ENCODE measurements at places on chromosomes 6 and 20.

GRCh38 chr6:72283571-72283970 is 338.3 kb upstream of the KCNQ5 start:
- DNase-seq, result no peak

DNA sequence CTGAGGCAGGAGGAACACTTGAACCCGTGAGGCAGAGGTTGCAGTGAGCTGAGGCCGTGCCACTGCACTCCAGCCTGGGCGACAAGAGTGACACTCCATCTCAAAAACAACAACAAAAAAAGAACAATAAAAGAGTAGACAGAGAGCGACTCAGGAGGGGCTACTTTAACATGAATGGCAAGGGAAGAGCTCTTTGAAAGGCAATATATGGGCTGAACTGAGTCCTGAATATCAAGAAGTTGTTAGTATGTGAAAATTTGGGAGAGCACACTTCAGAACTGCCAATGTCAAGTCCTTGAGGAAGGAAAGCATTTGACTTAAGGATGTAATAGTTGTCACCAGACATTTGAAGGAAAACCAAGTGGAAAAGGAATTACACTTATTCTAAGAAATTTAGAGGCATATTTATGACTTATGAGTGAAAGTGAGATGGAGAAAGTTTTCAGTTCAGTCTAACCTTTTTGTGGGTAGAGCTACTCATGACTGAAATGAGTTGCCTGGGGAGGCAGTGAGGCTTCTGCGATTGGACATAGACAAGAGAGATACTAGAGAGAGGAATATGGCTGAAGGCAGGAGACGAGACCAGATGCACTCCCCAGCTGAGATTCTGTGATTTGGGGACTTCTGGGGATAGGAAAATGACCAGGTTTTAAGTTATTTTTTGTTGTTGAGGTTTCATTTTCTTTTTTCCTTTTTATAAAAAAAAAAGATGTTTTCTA is 48.6 kb upstream of the SLC16A10 start:
- no peak for DNase-seq

DNA sequence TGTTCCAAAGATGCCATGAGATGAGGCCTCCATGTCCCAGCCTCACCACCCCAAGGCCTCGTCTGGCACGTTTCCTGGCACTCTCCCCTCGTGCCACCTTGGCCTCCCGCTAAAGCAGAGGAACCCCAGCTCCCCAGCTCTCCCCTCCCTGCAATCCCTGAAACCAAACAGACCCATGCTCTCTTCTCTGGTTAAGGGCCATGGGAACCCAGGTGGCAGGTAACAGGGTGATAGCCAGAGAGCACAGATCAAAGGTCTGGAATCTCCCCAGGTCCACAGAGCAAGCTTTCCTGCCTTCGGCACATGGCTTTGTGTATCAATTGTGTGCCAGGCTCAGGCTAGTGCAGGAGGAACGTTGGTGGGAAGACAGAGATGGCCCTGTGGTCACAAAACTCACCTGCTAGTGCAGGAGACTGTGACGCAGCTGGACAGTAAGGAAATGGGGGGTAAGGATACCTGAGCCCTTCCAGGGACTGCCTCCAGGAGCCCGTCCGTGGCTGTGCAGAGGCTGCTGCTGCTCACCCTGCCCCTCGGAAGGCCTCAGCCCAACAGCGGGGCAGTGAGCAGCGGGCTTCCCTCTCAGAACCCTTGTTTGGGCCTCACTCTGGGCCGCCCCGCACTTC is 39.0 kb downstream of the MYH7B start:
- no peak for DNase-seq

DNA sequence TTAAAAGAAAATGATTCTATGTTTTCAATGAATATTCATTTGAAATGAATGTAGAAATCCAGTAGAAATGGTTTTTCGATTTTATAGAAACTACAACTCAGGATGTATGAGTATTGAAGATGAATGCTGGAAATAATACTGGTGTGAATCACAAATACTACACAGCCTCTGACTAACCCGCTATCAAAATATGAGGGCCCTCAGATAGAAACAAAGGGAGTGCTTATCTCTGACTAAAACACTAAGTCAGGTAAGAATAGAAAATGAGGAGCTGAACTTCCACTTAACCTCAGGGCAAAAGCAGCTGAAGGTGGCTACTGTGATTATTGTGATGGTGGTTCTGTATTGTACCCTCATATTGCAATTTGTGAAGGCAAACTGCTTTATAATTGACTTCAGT is 220.9 kb upstream of the RNF217 start:
- no peak for DNase-seq

DNA sequence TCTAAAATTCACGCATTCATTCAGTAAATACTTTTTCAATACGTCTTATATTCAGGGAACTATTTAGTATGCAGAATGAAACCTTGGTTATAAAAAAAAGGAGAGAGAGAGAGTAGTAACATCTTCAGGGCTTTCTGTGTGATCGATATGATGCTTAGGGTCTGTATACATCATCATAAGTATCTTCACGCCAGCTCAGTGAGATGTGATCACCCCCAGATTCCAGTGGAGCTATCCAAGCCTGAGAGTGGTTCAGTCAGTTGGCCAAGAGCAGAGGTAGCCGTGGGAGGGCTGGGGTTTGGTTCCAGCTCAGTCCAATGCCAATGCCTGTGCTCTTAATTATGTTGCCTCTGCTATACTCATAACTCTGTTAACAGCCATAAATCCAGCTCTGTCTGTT is 8.6 kb downstream of the CD83 start:
- DNase-seq, result no peak

GRCh38 chr6:109091314-109092024 is 3.2 kb downstream of the SESN1 start:
- no peak for DNase-seq

DNA sequence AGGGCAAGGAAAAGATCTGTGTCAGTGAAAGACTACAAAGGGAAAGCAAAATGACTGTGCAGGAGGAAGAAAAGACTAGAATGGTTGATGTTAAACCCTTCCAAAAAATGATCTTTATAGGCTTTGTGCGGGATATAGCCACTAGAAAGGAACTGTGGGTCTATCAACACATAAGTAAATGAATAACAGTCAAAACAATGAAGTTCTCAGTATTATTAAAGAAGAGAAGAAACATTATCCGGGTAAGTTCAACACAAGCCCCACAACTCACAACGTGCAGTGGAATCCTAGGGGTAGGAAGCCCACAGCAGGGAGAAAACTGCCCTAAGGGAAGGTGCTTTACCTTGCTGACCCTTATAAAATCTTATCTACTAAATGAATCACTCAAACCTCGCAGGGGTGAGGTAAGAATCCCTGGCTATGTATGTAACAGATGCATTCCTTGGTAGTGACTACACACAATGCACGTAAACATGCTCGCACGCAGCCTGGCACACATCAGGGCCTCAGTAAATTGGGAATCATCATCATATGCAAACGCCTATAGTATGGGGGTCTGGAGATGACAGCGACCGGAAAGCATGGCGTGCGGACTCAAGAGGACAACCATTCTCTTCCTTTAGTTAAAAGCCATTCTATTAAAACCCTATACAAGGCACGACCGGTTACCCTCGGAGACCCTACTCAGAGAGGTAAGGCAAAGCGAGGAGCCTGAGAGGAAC is 11.3 kb downstream of the TFAP2A start:
- DNase-seq, result no peak

GRCh38 chr6:14876778-14877613 is 368.9 kb upstream of the JARID2 start:
- DNase-seq, result no peak

- DNase-seq, result no peak
These were observed 27.5 kb upstream of the MYMX start for GRCh38 chr6:44189257-44189656.

- no peak for DNase-seq
These were observed 146.5 kb downstream of the ZDHHC14 start for GRCh38 chr6:157527471-157527907.

DNA sequence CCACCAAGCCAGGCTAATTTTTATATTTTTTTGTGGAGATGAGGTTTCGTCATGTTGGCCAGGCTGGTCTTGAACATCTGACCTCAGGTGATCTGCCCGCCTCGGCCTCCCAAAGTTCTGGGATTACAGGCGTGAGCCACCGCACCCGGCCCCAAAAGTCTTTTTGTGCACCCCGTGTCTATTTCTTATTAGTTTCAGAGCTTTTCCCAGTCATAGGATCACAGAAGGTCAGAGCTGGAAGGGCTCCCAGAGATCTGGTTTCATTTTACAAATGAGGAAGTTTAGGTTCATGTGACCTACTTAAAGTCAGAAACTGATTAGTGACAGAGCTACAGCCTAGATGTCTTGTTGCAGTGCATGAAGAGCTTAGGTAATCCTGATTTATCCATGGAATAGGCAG is 1.6 kb upstream of the OGFRL1 start:
- DNase-seq, result no peak

- no peak for DNase-seq
These were observed 153.9 kb downstream of the MRPL14 start for GRCh38 chr6:43973357-43973756.

- no peak for DNase-seq
These were observed 23.3 kb upstream of the CDKN1A start for GRCh38 chr6:36655085-36655724.

DNA sequence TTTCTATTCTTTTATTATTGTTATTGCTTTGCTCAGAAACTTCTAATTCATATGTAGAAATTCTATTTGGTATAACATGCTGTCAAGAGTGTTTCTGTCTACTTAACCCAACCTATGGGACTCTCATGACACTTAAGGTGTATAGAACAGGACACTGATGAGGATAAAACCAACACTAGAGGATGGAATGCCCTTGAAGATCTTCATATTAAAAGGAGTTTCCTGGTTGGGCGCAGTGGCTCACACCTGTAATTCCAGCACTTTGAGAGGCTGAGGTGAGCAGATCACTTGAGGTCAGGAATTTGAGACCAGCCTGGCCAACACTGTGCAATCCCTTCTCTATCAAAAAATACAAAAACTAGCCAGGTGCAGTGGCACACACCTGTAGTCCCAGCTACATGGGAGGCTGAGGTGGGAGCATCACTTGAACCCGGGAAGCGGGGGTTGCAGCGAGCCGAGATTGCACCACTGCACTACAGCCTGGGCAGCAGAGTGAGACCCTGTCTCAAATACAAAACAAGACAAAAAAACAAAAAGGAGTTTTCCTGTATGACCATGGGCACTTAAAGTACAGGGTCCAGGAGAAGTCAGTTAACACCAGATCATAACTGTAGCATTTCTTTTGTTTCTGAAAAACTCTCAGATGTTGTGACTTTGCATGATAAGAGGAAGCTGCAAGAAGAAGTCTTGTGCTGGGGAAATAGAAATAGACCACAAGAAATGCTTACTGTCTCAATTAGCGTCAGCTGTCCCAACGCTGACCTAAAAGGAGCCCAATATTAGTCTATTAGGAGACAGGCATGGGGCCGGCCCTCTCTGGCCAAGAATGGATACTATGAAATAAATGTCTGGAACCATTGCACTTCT is 38.9 kb upstream of the CD2AP start:
- DNase-seq, result no peak

DNA sequence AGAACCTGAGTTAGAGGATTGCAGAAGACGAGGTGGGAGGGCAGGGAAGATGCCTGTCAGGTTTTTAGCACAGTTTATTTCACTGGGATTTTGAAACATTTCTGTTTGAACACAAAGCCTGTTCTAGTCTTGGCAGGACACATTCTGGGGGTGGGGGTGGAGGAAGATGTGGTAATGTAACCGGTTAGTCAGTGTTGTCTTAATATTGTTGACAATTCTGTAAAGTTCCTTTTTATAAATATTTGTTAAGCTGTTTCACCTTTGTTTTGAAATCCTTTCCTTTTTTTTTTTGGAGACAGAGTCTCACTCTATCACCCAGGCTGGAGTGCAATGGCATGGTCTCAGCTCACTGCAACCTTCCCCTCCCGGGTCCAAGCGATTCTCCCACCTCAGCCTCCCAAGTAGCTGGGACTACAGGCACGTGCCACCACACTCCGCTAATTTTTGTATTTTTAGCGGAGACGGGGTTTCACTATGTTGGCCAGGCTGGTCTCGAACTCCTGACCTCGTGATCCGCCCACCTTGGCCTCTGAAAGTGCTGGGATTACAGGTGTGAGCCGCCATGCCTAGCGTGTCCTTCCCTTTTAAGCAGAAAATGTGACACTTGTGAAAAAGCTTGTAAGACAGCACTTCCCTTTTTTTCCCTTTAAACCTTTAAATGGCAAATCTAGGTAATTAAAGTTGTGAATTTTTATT is 20.2 kb downstream of the SLC9A8 start:
- no peak for DNase-seq

DNA sequence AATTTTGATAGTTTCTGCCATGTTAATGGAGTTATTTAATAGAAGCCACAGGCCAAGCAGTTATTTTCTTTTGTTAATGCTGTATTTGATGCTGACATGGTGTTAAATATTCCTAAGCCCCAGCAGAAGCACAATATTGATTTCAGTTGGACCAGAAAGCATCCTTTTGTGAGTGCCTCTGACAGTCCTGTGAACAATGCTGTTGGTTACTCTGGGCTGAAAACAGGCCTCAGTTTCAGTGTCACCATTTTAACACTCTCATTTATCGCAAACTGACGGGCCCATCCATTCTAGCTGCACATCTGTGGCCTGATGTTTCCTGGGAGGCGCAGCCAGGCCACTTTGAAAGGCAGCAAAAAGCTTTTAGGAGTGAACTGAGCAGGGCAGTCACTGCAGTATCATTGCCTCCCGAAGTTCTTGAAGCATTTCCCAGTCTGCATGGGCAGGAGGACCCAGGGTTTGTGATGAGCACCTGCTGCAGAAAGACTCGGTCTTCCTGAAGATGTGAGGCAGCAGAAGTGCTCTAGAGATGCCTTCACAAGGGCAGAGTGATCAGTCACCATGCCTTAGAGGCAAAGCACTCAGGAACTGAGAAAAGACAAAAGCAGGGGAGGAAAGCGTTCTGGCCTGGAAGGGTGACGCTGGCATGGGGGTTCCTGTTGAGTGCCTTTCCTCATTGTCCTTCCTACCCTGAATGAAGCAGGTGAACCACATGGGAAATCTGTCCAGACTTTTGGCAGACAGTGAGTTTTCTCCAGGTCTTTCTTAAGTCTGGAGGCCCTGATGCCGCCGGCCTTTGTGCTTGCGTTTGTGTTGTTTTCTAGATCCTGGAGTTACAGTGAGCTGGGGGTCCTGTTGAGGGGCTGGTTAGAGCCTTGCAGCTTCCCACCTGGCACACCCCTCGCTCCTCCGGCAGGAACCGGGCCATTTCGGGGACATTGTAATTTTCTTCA is 74.0 kb downstream of the ZDHHC14 start:
- DNase-seq, result no peak

DNA sequence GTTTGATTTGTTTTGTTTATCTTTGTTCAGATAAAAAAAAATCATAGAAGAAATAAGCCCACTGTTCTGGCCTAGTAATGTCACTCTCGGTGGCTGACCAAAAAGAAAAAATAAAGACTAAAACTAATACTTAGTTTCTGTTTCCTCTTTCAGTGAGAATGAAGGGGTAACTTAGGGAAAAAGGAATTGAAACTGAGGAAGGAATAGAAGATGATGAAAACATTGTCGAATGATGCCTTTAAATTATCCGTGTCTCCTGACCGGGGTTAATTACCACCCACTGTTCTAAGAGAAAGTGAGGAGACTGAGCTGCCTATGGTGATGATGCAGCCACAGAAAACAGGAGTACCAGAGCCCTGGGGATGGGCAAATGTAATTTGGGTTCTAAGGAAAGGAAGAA is 73.1 kb downstream of the PTCHD4 start:
- no peak for DNase-seq

- no peak for DNase-seq
These were observed 19.8 kb downstream of the SDC4 start for GRCh38 chr20:45328451-45328850.

GRCh38 chr6:47809873-47810272 is 28.0 kb downstream of the OPN5 start:
- DNase-seq, result no peak
